ENCODE measurements at places on chromosomes 5 and 9. TPM values are rescaled to one million over a fixed set of nuclear protein-coding genes. Genes with fewer than 3 reads are reported as not detected.

The ZNF608 gene
- 32.6 TPM for total RNA-seq

The KLHL3 gene
- total RNA-seq: 6.5 TPM

The EQTN gene
- total RNA-seq: 1.9 TPM

The TRAF1 gene
- total RNA-seq: 8.7 TPM

The S100Z gene
- not detected for total RNA-seq

- peak overlapping the region; percentile 7 for H3K27ac ChIP-seq
- H3K36me3 ChIP-seq: no peaks in the 10 kb centered on the region
- H3K4me1 ChIP-seq: peaks cover 19% of the 10 kb centered on the region
- DNase-seq: no peak
Measured at GRCh38 chr9:89448381-89448780, 49.5 kb downstream of the SEMA4D start.

GRCh38 chr9:114989600-114990410 lies 59.4 kb upstream of the TNFSF8 start:
- H3K27ac ChIP-seq: no peak overlapping the region
- H3K27me3 ChIP-seq: no peaks in the 10 kb centered on the region
- DNase-seq: no peak
- no peaks in the 10 kb centered on the region for H3K36me3 ChIP-seq
- H3K4me1 ChIP-seq: no peaks in the 10 kb centered on the region

DNA sequence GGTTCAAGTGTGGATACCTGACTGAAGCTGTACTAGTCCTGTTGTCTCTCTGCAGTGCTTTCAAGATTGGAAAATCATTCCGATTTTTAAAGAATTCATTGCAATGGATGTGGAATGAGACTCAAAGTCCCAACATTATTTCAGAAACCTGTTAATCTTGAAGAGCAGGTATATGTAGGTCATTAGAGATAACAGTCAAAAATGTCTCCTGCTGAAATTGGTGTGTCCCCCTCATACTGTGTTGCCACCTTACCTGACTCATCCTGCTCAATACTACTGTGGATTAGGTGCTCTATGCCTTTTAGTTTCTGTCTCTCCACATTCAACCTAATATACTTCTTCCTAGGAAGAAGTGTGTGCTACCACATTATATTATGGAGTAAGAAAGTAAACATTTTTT lies 91.1 kb upstream of the NR3C1 start:
- no peak overlapping the region for H3K4me3 ChIP-seq
- no peaks in the 10 kb centered on the region for H3K4me1 ChIP-seq
- no peak for DNase-seq
- H3K36me3 ChIP-seq: no peaks in the 10 kb centered on the region
- no peak overlapping the region for H3K27ac ChIP-seq
- no peaks in the 10 kb centered on the region for H3K27me3 ChIP-seq

GRCh38 chr5:26894719-26895263 lies 143.6 kb downstream of the CDH9 start:
- H3K4me1 ChIP-seq: no peaks in the 10 kb centered on the region
- no peak for DNase-seq
- no peak overlapping the region for H3K27ac ChIP-seq
- H3K36me3 ChIP-seq: no peaks in the 10 kb centered on the region
- no peak overlapping the region for H3K4me3 ChIP-seq
- no peaks in the 10 kb centered on the region for H3K27me3 ChIP-seq

- no peaks in the 10 kb centered on the region for H3K27me3 ChIP-seq
- no peak overlapping the region for H3K4me3 ChIP-seq
- H3K4me1 ChIP-seq: no peaks in the 10 kb centered on the region
- no peak for DNase-seq
- H3K36me3 ChIP-seq: no peaks in the 10 kb centered on the region
- no peak overlapping the region for H3K27ac ChIP-seq
Measured at GRCh38 chr9:94891183-94891582, 164.7 kb downstream of the AOPEP start.

GRCh38 chr5:72101828-72102227 lies 5.4 kb upstream of the MAP1B start:
- H3K27me3 ChIP-seq: no peaks in the 10 kb centered on the region
- no peaks in the 10 kb centered on the region for H3K36me3 ChIP-seq
- H3K4me3 ChIP-seq: no peak overlapping the region
- DNase-seq: no peak
- no peaks in the 10 kb centered on the region for H3K4me1 ChIP-seq

GRCh38 chr9:28004900-28005299 lies 431.6 kb upstream of the C9orf72 start:
- H3K4me1 ChIP-seq: no peaks in the 10 kb centered on the region
- no peaks in the 10 kb centered on the region for H3K36me3 ChIP-seq

DNA sequence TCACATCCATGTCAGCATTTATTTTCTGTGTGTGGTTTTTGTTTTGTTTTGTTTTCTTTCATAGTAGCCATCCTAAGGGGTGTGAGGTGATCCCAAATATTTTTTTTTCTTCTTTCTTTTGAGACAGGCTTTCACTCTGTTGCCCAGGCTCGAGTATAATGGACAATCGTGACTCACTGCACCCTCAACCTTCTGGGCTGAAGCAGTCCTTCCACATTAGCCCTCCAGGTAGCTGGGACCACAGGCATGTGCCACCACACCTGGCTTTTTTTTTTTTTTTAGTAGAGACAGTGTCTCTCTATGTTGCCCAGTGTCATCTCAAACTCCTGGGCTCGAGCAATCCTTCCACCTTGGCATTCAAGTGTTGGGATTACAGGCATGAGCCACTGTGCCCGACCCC lies 59.1 kb downstream of the CDC42SE2 start:
- no peaks in the 10 kb centered on the region for H3K4me1 ChIP-seq
- H3K36me3 ChIP-seq: no peaks in the 10 kb centered on the region

DNA sequence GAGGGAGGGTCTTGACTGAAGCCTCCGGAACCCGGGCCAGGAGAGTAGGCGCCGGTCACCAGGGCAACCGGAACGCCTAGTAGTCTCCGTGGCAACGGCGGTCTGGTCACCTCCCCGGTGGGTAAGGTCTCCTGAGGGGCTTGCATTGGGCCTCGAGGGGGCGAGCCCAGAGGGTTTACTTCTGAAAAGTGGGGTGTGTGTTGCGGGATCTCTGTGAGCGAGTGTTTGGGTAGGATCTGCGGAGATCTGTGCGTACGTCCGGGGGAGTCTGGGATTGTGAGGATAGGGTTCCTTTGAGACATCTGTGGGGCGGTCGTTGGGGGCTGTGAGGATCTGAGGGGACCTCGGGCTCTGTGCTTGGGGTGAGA lies at the start of gene FAM221B:
Gene FAM221B, minus strand, starts transcription at position 17 of the 368 bp plus-strand sequence. CDS start 2,571 bp downstream, outside the sequence.
- H3K27me3 ChIP-seq: no peaks in the 10 kb centered on the region
- no peaks in the 10 kb centered on the region for H3K36me3 ChIP-seq
- peak within 1 kb of the TSS; percentile 76 for H3K4me3 ChIP-seq
- H3K27ac ChIP-seq: peak within 1 kb of the TSS; percentile 98
- no peak for DNase-seq
- H3K4me1 ChIP-seq: peaks cover 5% of the 10 kb centered on the region

- DNase-seq: no peak
- H3K4me3 ChIP-seq: no peak overlapping the region
- no peaks in the 10 kb centered on the region for H3K4me1 ChIP-seq
- H3K27me3 ChIP-seq: no peaks in the 10 kb centered on the region
Measured at GRCh38 chr5:134736173-134736812, 2.1 kb upstream of the CAMLG start.

DNA sequence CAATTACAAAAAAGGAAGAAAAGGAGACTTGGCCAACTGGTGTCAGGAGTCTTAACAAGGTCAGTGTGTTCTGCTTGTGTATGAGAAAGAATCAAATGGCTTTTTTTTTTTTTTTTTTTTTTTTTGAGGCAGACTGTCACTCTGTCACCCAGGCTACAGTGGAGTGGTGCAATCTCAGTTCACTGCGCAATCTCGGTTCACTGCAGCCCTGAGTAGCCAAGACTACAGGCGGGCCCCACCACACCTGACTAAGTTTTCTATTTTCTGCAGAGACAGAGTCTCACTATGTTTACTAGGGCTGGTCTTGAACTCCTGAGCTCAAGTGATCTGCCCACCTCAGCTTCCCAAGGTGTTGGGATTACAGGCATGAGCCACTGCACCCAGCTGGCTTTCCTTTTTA lies 3.1 kb upstream of the IL7R start:
- H3K27ac ChIP-seq: peak overlapping the region; percentile 76
- H3K27me3 ChIP-seq: no peaks in the 10 kb centered on the region
- no peaks in the 10 kb centered on the region for H3K36me3 ChIP-seq
- H3K4me3 ChIP-seq: no peak overlapping the region
- no peaks in the 10 kb centered on the region for H3K4me1 ChIP-seq
- no peak for DNase-seq

DNA sequence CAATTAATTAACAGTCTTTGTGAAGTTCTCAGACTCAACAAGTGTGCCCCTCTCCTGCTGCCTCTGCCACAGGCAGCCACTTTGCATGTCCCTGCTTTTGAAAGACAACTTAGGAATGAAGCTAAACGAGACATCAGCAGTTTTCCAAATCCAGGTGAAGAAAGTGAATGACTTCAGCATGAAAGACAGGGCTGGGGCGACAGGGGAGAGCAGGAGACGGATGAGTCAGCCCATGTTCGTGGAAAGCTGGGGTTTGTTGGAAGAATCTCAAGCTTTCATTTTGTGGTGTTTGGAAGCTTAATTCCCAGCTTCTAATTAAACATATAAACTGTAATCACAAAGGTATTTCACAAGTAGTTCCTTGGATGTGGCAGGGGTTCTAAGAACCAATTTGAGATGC lies 207.8 kb upstream of the MAP3K1 start:
- H3K27me3 ChIP-seq: no peaks in the 10 kb centered on the region
- no peak overlapping the region for H3K4me3 ChIP-seq
- DNase-seq: no peak
- H3K27ac ChIP-seq: no peak overlapping the region

GRCh38 chr9:115069771-115070170 lies 48.2 kb downstream of the TNC start:
- no peak for DNase-seq
- peak overlapping the region; percentile 47 for H3K27ac ChIP-seq
- no peaks in the 10 kb centered on the region for H3K4me1 ChIP-seq
- H3K36me3 ChIP-seq: no peaks in the 10 kb centered on the region
- H3K4me3 ChIP-seq: no peak overlapping the region

DNA sequence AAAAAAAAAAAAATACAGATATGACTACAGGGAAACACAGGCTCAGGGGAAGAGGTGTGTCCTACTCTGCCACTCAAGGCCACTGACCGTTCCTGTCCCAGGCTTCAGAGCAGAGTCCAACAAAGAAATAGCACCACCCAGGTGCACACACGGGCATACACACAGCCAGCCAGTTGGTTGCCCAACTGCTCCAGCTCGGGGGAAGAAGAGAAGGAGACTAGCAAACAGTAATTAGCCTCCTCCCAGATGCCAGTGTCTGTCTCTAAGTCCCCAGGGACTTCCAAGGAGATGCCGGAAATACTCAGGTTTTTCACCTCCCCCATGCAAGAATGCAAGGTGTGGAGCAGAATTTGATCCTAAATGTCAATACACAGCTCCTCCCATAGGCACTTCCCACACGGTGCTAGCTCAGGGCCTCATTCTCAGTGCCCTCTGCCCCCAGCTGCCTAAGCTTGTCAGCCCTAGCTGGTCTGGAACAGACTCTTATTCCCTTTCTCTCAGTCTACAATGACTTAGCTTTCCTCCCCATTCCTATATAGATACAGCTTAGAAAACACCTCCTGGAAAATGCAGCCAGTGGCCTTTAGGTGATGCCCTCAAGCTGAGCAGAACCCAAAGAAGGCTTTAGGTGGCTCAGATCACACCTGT lies 1.7 kb downstream of the MYORG start:
- peak overlapping the region; percentile 77 for H3K4me3 ChIP-seq
- no peaks in the 10 kb centered on the region for H3K27me3 ChIP-seq
- peaks cover 11% of the 10 kb centered on the region for H3K4me1 ChIP-seq
- DNase-seq: peak; percentile 88
- no peak overlapping the region for H3K27ac ChIP-seq
- H3K36me3 ChIP-seq: peaks cover 27% of the 10 kb centered on the region

DNA sequence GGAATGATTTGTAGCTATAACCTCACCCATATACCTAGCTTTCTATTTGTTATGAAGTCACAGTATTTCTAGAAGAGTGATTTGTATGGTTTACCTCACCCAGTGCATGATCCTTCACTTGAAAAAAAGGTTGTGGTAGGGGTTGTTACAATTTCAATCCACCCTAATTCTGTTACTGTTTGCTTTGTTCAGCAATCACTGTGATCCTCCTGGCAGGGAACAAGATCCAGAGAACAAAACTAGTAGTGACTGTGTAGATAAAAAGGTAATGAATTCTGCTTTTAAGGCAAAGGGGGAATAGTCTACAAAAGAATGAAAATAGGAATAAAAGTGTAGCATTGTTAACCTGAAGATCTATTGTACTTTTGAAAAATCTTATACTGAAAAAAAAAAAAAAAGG lies 191.3 kb upstream of the SH3GL2 start:
- H3K4me3 ChIP-seq: no peak overlapping the region
- no peak for DNase-seq
- H3K27ac ChIP-seq: no peak overlapping the region
- H3K36me3 ChIP-seq: no peaks in the 10 kb centered on the region
- no peaks in the 10 kb centered on the region for H3K4me1 ChIP-seq

DNA sequence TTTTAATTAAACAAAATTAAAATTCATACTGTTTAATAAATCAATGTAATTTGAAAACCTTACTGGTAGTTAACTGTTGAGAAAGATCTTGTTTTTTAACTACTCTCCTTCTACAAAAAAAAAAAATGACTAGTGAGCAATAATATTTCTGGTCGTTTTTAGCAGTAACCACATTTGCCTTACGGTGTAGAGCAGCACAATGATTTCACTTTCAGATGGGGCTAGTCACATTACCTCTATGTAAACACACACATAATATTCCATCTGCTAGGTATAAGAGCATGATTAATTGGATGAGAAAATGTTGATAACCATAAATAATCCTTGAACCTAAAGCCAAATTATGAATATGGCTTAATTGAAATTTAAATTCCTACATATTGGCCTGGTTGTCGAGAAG lies 198.1 kb downstream of the CHSY3 start:
- DNase-seq: no peak
- H3K4me3 ChIP-seq: no peak overlapping the region
- H3K4me1 ChIP-seq: no peaks in the 10 kb centered on the region
- no peak overlapping the region for H3K27ac ChIP-seq
- H3K36me3 ChIP-seq: no peaks in the 10 kb centered on the region

GRCh38 chr5:140674211-140674610 lies 835 bp upstream of the DND1 start:
- no peak for DNase-seq
- H3K27me3 ChIP-seq: no peaks in the 10 kb centered on the region
- peaks cover 89% of the 10 kb centered on the region for H3K36me3 ChIP-seq

DNA sequence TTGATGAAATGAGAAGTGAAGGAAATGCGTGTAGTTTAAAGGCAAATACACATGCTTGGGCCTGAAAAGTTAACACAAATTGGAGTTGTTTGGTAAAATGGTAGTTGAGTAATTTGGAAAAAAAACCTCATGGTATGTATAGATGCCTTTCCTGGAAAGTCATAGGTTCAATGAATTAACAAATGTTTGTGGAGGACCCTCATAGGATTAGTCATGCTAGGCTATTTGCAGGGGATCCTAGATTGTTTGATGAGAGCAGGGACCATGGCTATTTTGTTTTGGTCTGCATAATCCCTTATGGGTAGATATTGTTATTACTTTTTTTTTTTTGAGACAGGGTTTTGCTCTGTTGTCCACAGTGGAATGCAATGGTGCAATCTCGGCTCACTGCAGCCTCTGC lies 93.5 kb upstream of the NR3C1 start:
- no peaks in the 10 kb centered on the region for H3K27me3 ChIP-seq
- H3K27ac ChIP-seq: no peak overlapping the region
- H3K4me3 ChIP-seq: no peak overlapping the region
- no peaks in the 10 kb centered on the region for H3K4me1 ChIP-seq
- no peak for DNase-seq

Data from Peyer's patch (tissue), 4 donors.